PC-9 (cell line): ENCODE measurements at places on chromosomes 5 and 9. TPM values are rescaled to one million over a fixed set of nuclear protein-coding genes. Genes with fewer than 3 reads are reported as not detected.

The TTLL11 gene
- 2.0 and 2.3 TPM in 2 replicates for total RNA-seq

DNA sequence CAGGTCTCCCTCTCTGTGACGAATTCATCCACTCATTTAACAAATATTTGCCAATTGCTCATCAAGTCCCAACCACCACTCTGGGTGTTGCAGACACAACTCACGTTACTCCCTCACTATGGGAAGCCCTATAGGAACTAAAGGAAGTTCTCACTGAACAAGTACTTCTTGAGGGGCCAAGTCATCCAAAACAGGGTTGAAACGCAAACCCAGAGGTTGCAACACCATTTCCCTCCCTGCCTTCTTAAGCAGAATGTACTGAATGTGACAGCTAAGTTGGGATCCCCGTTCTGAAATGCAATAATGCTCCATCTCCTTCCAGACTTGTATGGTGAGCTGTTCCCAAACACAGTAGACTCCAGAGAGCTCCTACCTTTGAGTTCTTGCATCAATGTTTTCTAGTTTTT is 34.3 kb downstream of the EPB41L4B start:
- DNase-seq = peak; percentile 33

- no peak for DNase-seq
Observed at GRCh38 chr5:16856531-16856930, 79.6 kb downstream of the MYO10 start.

GRCh38 chr5:377326-377981 is 55.9 kb downstream of the AHRR start:
- DNase-seq = no peak

DNA sequence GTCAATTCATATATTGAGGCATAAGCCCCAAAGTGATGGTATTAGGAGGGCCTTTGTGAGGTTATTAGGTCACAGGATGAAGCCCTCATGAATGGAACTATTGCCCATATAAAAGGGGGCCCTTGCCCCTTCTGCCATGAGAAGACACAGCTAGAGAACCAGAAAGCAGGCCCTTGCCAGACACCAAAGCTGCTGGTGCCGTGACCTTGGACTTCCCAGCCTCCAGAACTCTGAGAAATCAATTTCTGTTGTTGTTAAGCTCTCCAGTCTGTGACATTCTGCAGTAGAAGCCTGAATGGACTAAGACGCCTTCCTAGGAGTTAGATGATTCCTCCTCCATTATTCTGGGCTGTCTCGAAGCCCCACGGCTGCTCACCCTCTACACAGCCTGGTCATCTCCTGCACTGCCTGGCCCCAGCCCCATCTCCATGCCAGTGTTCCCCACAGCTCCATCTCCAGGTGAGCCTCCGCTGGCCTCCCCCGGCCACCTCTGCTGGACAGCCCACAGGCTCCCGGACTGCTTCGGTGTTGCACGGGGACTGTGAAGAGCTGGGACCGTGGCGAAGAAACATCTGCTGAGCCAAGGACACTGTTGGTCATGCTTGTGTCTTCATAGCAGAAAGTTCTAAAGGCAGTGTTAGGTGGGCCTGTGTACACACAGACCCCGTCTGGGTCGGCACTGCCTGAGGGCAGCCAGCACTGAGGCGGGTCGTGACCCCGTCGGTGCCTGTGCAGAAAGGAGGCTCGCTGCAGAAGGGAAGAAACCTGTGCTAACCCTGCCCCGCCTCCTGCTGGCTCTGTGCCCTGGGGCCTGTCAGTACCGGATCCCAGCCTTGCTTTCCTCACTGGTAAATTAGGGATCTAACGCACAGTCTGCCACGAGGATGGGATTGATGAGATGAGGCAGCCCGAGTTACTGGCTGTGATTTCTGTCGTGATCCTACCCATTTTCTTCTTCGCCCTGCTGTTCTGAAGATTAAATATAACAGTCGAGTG is 55.1 kb upstream of the CNOT6 start:
- no peak for DNase-seq

GRCh38 chr9:98129451-98129881 is 10.4 kb upstream of the TRIM14 start:
- no peak for DNase-seq

DNA sequence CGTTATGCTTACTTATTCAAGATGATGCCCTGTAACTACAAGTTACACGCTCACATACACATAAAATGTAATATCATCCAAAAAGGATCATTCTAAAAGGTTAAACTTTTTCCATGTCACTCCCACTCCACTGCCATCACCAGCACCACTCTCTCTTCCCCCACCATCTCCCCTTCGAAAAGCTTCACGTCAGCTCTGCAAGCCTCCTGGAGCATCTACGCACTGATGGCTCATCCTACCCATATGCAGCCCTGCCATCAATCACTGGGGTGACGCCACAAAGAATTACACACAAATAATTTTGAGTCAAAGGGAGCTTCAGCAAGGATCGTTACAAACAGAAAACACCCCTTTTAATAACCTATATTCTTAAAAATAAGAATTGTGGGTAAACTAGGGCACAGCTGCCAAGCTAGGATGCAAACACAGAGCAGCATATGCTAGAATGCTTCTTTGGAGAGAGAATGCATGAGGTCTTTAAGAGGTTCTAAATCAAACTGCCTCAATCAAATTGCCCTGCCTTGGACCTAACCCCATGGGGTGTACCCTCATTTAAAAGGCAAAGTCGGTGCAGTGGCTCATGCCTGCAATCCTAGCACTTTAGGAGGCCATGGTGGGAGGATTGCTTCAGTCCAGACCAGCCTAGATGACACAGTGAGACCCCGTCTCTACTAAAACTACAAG is 56.1 kb downstream of the SHB start:
- DNase-seq = no peak

- DNase-seq = no peak
Observed at GRCh38 chr9:74284581-74285450, 212.3 kb upstream of the RORB start.

The THBS4 gene
- total RNA-seq = 6.6 and 8.1 TPM in 2 replicates

The FOXD4L3 gene
- not detected in 2 replicates for total RNA-seq

The SLC27A6 gene
- total RNA-seq = not detected in 2 replicates

GRCh38 chr9:69611221-69611620 is 61.0 kb downstream of the APBA1 start:
- no peak for DNase-seq

GRCh38 chr5:305050-305449 is 16.5 kb upstream of the AHRR start:
- no peak for DNase-seq

DNA sequence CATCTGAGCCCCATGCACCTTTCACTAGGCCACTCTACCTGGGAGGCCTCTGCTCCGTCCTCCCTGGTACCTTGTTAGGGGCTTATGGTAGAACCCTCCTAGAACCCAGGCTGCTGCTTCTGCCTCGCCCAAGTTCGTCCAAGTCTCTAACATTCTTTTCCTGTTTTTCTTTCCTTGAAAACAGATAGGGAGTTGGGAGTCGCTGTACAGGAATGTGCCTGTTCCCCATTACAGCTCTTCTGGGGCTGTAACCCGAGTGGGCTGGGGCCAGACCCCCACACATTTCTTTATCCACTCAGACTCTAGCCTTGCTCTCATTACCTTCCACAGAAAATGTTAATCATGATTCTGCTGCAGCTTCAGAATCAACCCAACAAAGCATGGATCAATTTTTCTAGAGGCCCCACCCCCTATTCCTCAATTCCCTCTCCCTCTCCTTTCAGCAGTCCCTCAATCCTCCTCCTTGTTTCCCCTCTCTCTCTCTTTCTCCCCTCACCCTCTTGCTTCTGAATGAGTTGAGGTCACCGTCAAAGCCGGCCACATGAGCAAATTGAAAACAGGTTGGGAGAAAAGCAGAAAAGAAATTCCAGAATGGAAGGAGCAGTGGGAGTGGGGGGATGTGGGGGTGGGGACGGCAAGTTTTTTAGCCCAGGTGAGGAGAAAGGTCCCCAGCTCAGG is 193.8 kb upstream of the TRIM32 start:
- no peak for DNase-seq

DNA sequence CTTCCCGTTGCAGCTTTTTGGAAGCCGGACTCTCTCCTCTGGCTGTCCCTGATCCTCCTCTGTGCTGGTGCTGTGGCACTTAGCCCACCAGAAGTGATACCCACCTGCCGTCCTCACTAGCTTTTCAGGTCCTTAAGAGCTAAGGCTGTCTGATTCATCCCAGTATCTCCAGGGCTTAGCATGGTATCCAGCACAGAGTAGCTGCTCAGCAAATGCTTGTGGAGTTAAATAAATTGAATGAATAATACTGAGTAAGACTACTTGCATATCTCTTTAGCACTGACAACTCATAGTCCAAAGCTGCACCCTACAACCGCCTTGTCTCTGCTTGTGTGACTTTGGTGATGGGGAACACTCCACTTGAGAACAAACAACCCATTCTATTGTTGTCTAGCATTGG is 7.7 kb upstream of the XPA start:
- no peak for DNase-seq

DNA sequence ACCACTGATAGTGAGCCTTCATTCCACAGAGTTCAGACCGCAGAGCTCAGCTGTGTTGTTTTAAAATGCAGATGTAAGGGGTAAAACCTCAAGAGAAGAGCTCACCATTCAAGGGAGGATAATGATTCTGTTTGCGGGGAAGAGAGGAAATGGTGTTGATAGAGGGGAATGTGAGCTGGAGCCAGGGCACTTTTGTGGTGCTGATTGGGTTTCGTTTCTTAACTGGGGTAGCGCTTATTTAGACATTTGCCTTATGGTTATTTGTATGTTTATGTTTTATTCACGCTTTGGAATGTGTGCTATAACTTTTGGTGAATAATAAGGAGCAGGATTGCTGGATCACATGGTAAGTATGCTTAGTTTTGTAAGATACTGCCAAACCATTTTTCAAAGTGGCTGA is 42.5 kb downstream of the STXBP1 start:
- DNase-seq = no peak

- no peak for DNase-seq
Observed at GRCh38 chr5:62576570-62577170, 1.9 kb upstream of the LRRC70 start.

The TAF11L5 gene
- not detected in 2 replicates for total RNA-seq

GRCh38 chr9:114849450-114849849 is 43.6 kb upstream of the TNFSF15 start:
- no peak for DNase-seq

The ADGRD2 gene
- not detected in 2 replicates for total RNA-seq

- DNase-seq = no peak
Observed at GRCh38 chr5:151250346-151251000, 2.5 kb upstream of the GM2A start.
